Glomerular endothelial cell (primary cell): ENCODE measurements at places on chromosomes 12 and 14. TPM values are rescaled to one million over a fixed set of nuclear protein-coding genes. Genes with fewer than 3 reads are reported as not detected.

CABP1 gene
- total RNA-seq: 0.82 TPM in 1 of 2 replicates, not detected in the other

DNA sequence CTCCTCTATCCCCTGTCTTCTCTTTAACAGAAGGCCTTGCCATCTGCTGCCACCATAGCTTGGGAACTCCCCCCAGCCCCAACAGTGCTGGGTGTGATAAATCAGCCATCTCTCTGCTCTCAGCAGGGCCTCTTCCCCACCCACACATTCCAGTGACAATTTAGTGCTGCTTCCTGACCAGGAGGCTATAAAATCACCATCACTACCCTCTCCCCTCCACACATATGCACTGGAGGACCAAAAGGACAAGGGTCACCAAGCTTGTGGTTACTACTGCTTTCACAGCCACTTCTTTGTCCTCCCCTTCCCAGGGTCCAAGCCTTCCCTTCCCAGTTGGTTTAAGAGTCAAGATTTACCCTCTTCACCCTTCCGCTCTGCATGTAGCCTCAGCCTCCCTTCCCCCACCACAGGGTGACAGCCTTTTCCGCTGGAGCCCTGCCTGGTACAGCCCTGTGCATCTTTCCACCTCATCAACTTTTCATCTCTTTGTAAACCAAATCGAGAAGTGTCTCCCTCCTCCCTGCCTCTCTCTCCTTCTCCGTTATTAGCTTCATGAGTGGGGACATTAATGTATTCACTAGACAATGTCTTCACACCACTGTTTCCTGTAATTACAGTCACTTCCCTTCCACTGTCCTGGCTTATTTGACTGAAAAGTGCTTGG lies 9.4 kb downstream of the PSMB5 start:
- no peak for DNase-seq

CCDC198 gene
- total RNA-seq: 2.0 and 2.3 TPM in 2 replicates

GRCh38 chr12:57046086-57046791 lies 3.7 kb downstream of the MYO1A start:
- no peak for DNase-seq

DNA sequence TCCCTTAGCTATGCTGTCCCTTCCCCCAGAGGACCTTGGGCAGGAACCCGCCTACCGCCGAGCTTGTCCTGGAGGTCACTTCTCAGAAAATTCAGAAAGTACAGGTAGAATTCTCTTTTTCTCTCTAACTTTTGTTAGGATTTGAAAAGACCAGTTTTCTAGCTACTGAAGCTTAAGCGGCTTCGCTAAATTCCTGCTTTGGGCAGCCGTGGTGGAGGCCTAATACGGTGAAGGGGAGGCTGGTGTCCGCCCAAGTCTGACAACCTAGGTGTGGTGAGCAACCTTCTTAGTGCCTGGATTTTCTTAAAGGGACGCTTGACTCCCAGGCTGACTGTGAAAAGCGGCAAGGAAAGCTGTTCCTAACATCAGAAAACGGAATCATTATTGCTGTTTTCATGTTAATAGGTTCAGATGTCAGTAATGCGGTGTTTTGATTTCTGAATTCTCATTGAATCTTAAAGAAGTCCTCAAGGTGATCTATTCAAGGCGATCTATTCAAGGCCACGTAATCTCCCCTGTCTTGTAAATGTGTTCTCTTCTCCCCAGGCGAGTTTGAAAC lies 835 bp downstream of the FGD4 start:
- DNase-seq: no peak

LRP6 gene
- 15.0 and 29.3 TPM in 2 replicates for total RNA-seq

YEATS4 gene
- 17.9 and 26.6 TPM in 2 replicates for total RNA-seq

STX2 gene
- total RNA-seq: 35.1 and 36.7 TPM in 2 replicates

TSHR gene
- not detected in 2 replicates for total RNA-seq
